ENCODE measurements at places on chromosomes 5 and 9. TPM values are rescaled to one million over a fixed set of nuclear protein-coding genes. Genes with fewer than 3 reads are reported as not detected.

Gene LRRC19
- polyA plus RNA-seq, result not detected

Gene ZNF367
- polyA plus RNA-seq, result 2.9 TPM

Gene IFNB1
- polyA plus RNA-seq, result not detected

Gene TEX48
- not detected for polyA plus RNA-seq

Gene CARD19
- 62.0 TPM for polyA plus RNA-seq

Gene DOCK8
- 0.28 TPM for polyA plus RNA-seq

Gene LECT2
- not detected for polyA plus RNA-seq

Gene NMUR2
- not detected for polyA plus RNA-seq

Gene TSSK1B
- polyA plus RNA-seq, result not detected
